Thoracic aorta (tissue), 2 donors: ENCODE measurements at places on chromosomes 7 and 10.

GRCh38 chr10:104144931-104145330 is 23.0 kb downstream of the SFR1 start:
- H3K4me1 ChIP-seq = no peaks in the 10 kb centered on the region
- H3K4me3 ChIP-seq = no peak overlapping the region
- no peak for DNase-seq
- H3K27me3 ChIP-seq = no peaks in the 10 kb centered on the region
- no peak overlapping the region for H3K27ac ChIP-seq
- no peaks in the 10 kb centered on the region for H3K36me3 ChIP-seq

DNA sequence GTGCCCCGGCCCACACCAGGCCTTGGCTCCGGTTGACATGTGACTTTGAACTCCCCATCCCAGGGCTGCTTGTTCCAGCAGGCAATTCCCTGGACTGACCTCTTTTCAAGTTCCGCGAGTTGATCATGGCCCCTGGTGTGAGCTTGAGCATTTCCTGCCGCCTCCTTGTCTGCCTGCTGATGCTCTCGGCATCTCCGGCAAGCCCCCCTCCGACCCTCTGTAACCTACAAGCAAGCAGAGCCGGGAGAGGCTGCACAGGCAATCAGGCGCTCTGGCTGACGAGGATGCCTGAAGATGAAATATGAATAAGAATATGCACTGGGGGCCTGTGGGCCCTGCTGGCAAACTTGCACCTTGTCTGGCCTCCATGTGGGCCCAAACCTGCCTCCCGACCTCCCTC is 304.9 kb upstream of the MKI67 start:
- no peaks in the 10 kb centered on the region for H3K36me3 ChIP-seq
- no peak overlapping the region for H3K27ac ChIP-seq
- no peak overlapping the region for H3K4me3 ChIP-seq
- DNase-seq = no peak
- no peaks in the 10 kb centered on the region for H3K27me3 ChIP-seq

DNA sequence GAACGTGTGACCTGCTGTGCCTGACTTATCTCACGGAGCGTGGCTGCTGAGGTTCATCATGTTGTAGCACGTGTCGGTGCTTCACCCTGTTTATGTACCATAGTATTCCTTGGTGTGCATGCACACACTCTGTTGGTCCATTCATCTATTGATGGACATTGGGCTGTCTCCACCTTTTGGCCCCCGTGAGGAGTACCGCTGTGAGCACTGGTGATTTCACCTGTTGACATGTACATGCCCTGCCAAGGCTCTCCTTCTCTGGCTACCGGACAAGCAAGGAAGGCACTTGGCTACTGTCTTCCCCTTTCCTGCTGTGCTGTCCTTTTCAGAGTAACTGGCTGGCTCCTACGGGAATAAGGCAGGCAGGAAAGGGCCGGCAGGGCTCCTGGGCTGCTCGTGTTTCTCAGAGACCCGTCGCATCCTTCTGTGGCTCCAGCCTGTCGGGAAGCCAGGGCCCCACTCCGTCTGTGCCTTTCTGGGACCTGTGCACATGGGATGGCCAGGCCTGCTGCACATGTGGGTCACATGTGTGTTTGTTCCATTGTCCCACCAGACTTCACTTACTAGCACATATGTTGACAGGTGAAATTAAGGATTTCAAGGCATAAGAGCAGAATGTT is 17.8 kb upstream of the TBRG4 start:
- DNase-seq = no peak
- no peaks in the 10 kb centered on the region for H3K27me3 ChIP-seq
- no peak overlapping the region for H3K4me3 ChIP-seq

DNA sequence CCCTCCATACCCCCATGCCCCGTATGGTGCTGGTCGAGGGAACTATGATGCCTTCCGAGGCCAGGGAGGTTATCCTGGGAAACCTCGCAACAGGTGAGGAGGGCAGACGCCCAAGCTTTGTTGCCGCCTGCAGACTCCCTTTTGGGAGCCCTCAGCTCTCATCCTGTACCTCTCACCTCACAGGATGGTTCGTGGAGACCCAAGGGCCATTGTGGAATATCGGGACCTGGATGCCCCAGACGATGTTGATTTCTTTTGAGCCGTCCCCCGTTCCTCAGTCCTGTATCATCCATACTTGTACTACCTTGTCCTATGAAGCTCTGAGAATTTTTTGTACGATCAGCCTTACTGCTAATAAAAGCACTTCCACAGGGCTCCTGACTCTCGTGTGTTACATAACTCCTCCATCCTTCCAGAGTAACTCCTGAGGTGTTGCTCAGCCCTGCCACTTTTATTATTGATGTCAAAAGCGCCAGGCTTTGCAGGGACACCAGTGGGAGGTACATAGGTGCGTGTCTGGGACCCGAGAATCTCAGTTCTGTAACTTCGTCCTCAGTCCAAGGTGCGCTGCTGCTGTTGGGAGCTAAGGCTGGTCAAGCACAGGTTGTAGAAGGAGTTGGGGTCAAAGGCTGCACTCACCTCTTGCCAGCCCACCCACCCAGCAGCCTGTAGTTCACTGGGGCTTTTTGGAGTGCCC is 1.1 kb downstream of the UFSP1 start:
- peak overlapping the region; percentile 94 for H3K4me3 ChIP-seq
- H3K27ac ChIP-seq = peak overlapping the region; percentile 64
- peaks cover 33% of the 10 kb centered on the region for H3K4me1 ChIP-seq
- H3K27me3 ChIP-seq = no peaks in the 10 kb centered on the region

- H3K27ac ChIP-seq = no peak overlapping the region
- H3K36me3 ChIP-seq = no peaks in the 10 kb centered on the region
- no peak overlapping the region for H3K4me3 ChIP-seq
- H3K4me1 ChIP-seq = peaks cover 42% of the 10 kb centered on the region
Measured at GRCh38 chr7:36284456-36285090, 105.1 kb upstream of the ANLN start.

- no peaks in the 10 kb centered on the region for H3K4me1 ChIP-seq
- H3K27me3 ChIP-seq = no peaks in the 10 kb centered on the region
Measured at GRCh38 chr10:36236341-36236740, 594.2 kb upstream of the FZD8 start.

DNA sequence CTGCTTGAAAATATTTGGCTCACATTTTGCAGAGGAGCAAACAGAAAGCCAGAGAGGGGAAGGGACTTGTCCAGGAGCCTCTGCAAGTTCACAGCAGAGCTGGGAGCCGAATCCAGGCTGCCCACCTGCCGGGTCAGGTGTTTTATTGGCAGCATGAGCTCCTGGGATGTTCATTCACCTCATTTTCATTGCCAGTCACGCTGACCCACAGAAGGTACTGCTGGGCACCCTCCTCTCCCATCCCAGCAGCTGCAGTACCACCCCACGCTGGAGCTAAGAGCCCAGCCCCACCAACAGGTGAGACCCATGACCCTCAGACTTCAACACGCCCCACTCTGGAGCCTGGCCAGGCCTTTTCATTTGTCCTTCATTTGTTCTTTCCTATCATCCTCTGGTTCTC is 102.7 kb downstream of the GRID1 start:
- H3K36me3 ChIP-seq = no peaks in the 10 kb centered on the region
- no peak for DNase-seq
- no peaks in the 10 kb centered on the region for H3K27me3 ChIP-seq
- no peaks in the 10 kb centered on the region for H3K4me1 ChIP-seq
- no peak overlapping the region for H3K4me3 ChIP-seq

DNA sequence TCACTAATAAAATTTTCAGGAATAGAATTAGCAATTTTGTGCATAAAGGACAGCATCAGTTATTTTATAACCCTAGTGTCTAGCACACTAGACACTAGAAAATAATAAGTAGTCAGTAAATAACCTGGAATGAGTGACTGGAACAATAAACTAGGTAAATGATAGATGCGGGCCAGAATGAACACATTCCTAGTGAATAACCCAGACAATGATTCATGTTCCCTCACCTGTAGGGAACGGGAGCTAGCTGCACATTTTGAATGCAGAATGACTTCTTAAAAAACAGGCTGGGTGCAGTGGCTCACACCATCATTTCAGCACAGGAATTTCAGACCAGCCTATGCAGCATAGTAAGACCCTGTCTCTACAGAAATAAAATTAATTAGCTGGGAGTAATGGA is 3.2 kb upstream of the ATOH7 start:
- no peaks in the 10 kb centered on the region for H3K27me3 ChIP-seq
- no peak for DNase-seq
- no peak overlapping the region for H3K4me3 ChIP-seq

DNA sequence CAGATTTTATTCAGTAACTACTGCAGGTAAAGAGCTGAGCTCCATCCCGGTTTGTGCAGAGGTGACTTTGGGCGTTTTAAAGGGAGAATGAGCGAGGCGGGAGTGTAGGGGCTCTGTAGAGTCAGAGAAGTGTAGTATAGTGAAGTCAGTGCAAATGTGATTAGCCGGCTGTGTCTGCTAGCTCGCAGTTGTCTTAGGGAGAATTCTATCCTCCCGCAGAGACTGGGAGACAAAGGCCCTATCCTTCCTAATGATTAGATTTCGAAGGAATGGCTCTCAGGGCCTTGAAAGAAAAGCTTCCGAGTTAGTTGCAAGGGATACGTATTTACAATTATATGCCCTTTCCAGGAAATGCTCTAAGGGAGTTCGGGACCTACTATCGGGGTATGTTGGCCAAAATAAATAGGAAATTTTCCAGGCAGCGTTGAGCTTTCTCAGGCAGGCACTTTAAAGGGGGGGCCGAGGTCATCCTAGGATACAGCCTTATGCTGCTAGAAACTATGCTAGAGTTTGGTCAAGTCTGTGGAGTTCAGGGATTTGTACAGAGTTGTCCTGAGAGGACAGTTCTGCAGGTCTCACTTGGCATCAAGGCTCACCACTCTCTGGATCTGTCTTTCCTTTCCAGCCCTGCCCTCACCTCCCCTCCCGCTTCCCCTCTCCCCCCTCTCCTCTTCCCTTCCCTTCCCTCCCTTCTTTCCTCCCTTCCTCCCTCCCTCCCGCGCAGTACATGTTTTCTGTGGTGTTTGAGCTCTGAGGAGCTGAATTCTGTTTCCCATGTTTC is 825 bp downstream of the MRPL32 start:
- DNase-seq = no peak
- peaks cover 24% of the 10 kb centered on the region for H3K4me1 ChIP-seq
- peak overlapping the region; percentile 92 for H3K4me3 ChIP-seq
- peak overlapping the region; percentile 78 for H3K27ac ChIP-seq
- H3K27me3 ChIP-seq = no peaks in the 10 kb centered on the region
- H3K36me3 ChIP-seq = peaks cover 20% of the 10 kb centered on the region

- no peak for DNase-seq
- no peaks in the 10 kb centered on the region for H3K27me3 ChIP-seq
- H3K36me3 ChIP-seq = no peaks in the 10 kb centered on the region
Measured at GRCh38 chr10:112953174-112954159, 3.4 kb downstream of the TCF7L2 start.

GRCh38 chr10:131844529-131845084 is 56.2 kb upstream of the PPP2R2D start:
- H3K4me3 ChIP-seq = no peak overlapping the region
- no peaks in the 10 kb centered on the region for H3K27me3 ChIP-seq
- no peaks in the 10 kb centered on the region for H3K4me1 ChIP-seq
- no peak for DNase-seq

- peaks cover 43% of the 10 kb centered on the region for H3K4me1 ChIP-seq
- peak overlapping the region; percentile 94 for H3K27ac ChIP-seq
- peak overlapping the region; percentile 89 for H3K4me3 ChIP-seq
- H3K27me3 ChIP-seq = no peaks in the 10 kb centered on the region
- no peak for DNase-seq
- H3K36me3 ChIP-seq = peaks cover 10% of the 10 kb centered on the region
Measured at GRCh38 chr10:104255311-104255981, 754 bp downstream of the GSTO1 start.

DNA sequence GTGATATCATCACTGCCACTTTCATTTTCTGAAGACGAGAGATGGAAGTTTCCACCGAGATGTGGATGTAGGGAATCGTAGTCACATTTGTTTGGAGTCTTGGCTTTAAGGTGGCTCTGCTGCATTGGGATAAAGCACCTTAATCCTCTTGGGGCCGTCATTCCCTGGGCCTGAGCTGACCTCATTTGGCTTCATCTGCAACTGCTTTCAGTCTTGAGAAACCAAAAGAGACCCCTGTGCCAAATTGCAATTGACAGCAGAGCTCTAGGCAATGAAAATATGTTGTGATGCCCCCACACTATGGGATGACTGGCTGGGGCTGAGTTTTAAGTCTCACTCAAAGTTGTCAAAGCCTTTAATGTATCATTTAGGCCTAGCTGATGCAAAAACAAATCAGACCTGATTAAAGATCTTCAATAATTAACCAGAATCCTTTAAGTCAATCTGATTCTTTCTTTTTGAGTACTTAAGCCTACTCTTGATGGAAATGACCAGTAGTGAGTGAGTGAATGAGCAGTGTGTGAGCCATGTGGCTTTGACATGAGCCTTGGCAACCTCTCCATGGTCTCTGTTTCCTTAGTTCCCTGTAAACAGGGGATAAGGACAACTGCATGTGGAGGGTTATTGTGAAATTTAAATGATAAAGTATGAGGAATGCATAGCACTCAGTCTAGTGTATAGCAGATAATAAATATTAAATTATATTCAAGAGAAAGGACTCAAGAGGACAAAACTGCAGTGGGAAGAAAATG is 155.0 kb downstream of the BMPER start:
- no peaks in the 10 kb centered on the region for H3K4me1 ChIP-seq
- H3K36me3 ChIP-seq = no peaks in the 10 kb centered on the region
- H3K27me3 ChIP-seq = no peaks in the 10 kb centered on the region
- no peak overlapping the region for H3K4me3 ChIP-seq
- DNase-seq = no peak

DNA sequence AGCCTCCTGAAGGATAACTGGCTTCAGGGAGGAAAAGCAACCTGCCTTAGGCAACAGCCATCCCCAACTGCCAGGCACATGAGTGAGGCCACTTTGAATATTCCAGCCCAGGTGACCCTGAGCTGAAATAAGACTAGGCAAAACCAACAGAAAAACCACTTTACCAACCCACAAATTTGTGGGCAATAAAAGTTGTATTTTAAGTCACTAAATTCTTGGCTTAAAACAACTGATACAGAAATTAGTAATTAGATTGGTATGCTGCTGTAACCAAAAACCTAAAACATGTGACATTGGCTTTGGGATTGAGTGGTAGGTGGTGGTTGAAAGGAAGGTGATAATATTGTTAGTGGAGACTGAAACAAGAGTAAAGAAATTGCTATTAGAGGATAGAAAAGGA is 39.9 kb downstream of the ABCB4 start:
- no peaks in the 10 kb centered on the region for H3K27me3 ChIP-seq
- no peak overlapping the region for H3K4me3 ChIP-seq
- no peak for DNase-seq

DNA sequence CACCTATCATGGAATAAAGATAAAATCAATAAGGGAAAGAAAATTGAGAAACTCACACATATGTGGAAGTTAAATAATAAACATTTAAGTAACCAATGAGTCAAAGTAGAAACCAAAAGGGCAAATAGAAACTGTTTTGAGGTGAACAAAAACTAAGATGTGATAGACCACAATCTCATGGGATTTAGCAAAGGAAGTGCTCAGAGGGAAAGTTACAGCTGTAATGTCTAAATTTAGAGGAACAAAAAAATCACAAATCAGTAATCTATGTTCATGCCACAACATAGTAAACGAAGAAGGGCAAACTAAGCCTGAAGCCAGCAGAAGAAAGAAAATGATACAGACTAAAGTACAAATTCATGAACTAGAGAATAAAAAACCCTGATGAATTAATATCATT is 16.3 kb downstream of the CYP3A4 start:
- no peak for DNase-seq
- H3K27ac ChIP-seq = no peak overlapping the region
- H3K4me1 ChIP-seq = peaks cover 11% of the 10 kb centered on the region
- no peaks in the 10 kb centered on the region for H3K27me3 ChIP-seq
- H3K4me3 ChIP-seq = no peak overlapping the region

- peaks cover 15% of the 10 kb centered on the region for H3K4me1 ChIP-seq
- H3K4me3 ChIP-seq = no peak overlapping the region
- no peaks in the 10 kb centered on the region for H3K36me3 ChIP-seq
- H3K27me3 ChIP-seq = no peaks in the 10 kb centered on the region
- DNase-seq = no peak
Measured at GRCh38 chr10:69684981-69685353, 54.9 kb downstream of the FAM241B start.
